ENCODE measurements at places on chromosomes 3 and 15.
A peak's percentile ranks its signal among the peaks of the same experiment; 100 is the strongest.

DNA sequence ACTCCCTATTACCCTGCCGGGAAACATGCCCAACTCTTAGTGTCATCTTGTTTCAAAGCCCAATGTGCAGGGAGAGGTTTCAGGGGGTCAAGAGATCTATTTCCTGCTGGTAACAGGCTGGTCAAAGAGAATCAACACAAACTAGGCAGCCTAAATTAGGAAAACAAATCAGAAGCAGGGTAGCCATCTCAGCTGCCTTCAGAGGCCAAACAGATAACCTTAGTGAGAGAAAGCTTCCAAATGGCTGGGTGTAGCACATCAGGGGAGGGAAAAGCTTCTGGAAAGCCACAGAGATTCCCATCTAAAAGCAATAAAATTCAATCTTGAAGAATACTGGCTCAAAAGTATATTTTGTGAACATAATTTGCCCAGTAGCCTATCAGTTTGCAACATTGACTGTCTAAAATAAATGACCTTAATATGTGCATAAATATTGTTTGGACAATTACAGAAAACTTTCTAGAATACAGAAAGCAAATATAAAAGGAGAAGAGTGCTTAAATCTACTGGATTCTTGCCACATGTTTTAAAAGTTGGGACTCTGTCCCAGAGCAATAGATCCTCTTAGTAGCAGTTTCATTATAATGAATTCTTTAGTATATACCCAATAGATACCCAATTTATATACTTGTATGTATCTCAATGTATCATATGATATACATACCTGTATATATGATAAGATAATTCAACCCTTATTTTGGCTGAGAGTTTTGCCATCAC lies 371.9 kb upstream of the RARB start:
- no peak for DNase-seq

GRCh38 chr15:77034695-77035489 lies 36.0 kb downstream of the TSPAN3 start:
- DNase-seq, result peak; percentile 61

- DNase-seq, result no peak
These were observed 128.6 kb downstream of the GSK3B start for GRCh38 chr3:119965692-119966091.

DNA sequence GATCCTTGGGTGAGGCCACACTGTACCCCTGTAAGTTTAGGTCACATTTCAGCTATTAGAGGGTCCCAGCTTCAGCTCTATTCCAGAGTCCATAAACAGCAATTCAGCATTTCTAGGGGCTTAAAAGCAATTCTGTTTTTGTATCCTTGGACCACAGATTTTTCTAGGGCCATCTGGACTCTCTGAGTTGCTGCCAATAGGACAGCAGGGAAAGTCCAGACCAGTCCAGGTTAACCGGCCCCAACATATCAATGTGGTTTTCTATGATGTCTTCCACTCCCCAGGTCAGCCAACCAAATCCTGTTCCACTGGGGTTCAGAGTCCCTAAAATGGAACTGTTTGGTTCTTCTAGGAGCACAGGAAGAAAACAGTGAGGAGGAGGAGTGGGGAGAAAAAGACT lies 40.0 kb downstream of the TYRO3 start:
- DNase-seq, result no peak

DNA sequence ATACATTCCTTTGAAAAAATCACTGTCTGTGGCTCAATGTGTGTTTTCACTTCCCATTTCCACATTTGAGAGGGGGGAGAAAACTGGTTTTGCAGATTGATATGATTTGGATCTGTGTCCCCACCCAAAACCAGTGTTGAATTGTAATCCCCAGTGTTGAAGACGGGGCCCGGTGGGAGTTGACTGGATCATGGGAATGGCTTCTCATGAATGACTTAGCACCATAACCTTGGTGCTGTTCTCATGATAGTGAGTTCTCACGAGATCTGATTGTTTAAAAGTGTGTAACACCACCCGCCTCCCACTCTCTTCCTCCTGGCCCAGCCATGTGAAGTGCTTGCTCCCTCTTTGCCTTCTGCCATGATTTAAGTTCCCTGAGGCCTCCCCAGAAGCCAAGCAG lies 16.1 kb downstream of the TMEM207 start:
- no peak for DNase-seq

DNA sequence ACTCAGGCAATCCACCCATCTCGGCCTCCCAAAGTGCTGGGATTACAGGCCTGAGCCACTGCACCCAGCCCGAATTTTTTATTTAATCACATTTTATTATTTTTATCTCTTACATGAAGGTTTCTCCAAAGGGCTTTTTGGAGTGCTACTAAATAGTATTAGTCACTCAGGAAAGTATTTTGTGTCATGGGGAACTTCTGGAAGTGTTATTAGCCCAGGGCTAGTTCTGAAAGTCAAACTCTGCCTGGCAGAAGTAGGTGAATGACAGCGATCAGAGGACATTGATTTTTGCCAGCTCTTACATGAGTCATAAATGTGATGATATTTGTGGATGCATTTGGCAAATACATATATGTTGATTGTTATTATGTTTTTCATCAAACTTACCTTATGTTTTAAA lies 48.7 kb downstream of the ZPLD1 start:
- no peak for DNase-seq

DNA sequence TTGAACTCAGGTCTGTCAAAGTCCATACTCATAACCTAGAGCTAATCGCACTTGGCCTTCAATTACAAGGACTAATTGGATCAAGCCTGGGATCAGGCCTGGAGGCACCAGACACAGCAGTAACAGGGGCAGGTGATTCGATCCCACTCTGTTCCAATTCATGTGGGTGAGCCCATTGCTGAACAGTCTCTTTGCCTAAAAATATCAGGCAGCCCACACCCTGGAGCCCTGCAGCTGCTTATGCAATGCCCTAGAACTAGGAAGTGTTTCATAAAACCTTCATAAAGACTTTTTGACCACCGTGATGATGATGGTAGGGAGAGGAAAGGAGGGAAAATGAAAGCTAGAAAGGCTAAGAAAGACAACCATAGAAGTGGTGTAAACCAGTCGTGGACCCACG lies 47.8 kb upstream of the NEO1 start:
- no peak for DNase-seq

- DNase-seq, result no peak
These were observed 36.5 kb upstream of the DUSP7 start for GRCh38 chr3:52092891-52093290.

- no peak for DNase-seq
These were observed 70.2 kb downstream of the TLE3 start for GRCh38 chr15:70027518-70027917.

GRCh38 chr3:165181556-165181955 lies 14.6 kb downstream of the SLITRK3 start:
- no peak for DNase-seq

DNA sequence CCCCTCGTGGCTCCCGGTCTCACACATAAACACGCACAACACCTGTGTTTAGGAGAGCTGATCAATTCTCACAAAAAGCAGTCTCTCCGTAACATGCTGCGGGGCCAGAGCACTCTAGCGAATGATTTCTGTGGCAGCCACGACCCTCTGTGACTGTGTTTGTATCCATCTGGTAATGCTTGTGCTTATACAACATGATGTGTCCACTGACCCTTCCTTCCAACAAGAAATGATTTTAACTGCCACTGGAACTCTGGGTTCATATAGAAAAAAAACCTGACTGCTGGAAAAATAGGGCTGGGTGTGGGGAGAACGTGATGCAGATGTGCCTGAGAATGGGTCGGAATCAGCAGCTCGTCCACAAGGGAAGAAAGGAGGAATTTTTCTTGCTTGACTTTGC lies 410.2 kb downstream of the GAP43 start:
- DNase-seq, result no peak

- DNase-seq, result no peak
These were observed 13.7 kb downstream of the FGF7 start for GRCh38 chr15:49436751-49437150.

DNA sequence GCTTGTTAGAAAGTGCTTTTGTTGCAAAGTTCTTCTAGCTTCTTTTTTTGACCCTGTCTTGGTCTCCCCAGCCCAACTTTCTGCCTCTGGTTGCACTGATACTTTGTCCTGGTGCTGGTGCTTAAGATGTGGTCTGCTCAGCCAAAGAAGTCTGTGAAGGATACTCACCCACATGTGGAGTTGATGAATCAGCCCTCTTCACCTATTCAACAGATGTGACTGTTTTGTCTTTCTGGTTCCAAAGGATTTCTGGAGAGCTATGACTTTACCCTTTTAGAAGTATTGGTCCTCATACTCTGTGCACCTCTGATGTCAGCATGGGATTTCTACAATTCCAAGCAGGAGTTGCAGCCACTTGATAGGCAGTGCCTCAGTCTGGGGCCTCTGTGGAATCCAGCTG lies 84.1 kb downstream of the PCCB start:
- DNase-seq, result no peak

DNA sequence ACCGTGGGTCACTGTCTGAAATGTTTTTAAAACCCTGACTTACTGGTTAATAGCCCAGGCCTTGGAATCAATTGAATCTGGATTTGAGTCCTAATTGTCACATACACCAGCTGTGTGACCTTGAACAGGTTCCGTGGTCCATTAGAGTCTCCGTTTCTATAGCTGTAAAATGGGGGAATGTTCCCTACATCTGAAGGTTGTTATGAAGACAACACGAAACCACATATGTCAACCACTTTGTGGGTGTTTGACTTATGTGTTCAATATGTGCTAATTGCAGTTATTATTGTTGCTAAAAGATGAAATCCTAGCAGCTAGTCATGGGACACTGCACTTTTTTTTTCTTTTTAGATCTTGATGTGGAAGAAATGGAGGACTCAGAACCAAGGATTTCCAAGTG lies 35.3 kb downstream of the ZBTB38 start:
- no peak for DNase-seq

DNA sequence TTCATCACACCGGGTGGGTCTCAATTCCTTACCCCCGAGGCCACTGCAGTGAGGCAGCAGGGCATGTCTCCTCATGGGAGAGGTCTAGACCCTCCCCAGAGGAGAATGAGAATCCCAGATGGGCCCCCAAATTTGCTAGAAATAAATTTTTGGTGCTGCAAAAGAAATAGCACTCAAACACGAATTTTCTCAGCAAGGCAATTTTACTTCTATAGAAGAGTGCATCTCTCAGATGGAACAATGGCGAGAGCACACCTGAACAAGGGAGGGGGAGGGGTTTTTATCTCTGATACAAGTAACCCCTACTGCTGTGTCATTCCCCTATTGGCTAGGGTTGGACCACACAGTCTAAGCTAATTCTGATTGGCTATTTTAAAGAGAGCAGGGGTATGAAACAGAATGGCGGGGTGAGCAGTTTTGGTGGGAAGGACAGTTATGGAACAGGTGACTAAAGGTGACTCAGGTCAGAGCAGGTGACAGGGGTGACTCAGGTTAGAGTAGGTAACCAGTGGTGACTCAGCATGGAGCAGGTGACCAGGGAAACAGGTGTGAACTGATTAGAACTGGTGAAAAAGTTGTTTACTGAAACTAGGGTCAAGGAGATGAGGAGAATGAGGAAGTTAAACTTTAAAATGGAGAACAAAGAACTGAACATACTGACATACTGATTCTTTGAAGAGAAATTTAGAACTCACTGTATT lies 93.0 kb upstream of the WNT7A start:
- DNase-seq, result no peak

DNA sequence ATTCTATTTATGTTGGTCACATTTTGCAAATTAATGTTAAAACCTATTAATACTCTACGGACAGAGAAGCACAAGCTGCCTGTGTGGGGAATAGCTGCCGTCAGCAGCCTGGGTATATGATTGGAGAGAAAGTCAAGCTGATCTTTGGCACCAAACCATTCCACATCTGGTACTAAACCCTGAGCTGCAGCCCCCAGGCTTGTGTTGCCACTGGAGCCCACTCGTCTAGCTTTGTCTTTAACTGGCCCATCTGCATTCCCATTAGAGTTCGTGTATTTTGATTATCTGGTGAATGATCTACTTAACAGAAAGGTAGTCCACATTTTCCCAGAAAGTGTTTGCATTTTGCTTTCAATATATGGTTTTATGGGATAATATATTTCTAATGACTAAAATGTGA lies 5.4 kb downstream of the NDUFB4 start:
- DNase-seq, result no peak

- DNase-seq, result no peak
These were observed 442.4 kb upstream of the BCHE start for GRCh38 chr3:166279636-166280035.

- no peak for DNase-seq
These were observed 508.0 kb downstream of the FOXP1 start for GRCh38 chr3:71075494-71075893.

GRCh38 chr15:63059075-63059474 lies 16.5 kb downstream of the TPM1 start:
- no peak for DNase-seq

DNA sequence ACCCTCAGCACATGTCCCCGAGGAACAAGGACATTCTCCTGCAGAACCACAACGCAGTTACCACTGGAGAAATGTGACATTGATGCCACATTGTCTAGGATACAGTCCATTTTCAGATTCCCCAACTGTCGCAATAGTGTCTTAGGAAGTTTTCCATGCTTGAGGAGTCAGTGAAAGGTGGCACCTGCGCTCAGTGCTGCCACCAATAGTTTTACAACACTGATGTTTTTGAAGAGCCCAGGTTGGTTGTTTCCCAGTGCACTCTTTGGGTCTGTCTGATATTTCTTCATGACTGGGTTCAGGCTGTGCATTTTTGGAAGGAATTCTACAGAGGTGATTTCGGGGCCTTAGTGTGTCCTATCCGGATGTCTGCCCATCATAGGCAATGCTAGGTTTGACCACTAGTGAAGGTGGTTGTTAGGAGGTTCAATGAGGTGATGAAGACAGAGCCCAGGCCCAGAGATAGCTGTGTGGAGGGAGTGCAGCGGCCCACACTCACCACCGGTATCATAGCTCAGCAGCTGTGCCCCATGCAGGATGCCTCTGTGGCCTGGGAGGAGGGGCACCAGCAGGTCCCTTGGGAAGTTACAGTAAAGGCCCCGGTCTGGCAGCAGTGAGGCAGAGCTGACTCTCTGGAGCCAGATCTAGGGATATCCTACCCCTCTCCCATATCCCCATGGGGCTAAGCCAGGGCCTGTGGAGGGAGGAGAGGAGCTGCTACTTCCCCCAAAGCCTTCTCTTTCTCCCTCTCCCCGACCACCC lies 96.6 kb downstream of the DNAJB8 start:
- DNase-seq, result no peak

DNA sequence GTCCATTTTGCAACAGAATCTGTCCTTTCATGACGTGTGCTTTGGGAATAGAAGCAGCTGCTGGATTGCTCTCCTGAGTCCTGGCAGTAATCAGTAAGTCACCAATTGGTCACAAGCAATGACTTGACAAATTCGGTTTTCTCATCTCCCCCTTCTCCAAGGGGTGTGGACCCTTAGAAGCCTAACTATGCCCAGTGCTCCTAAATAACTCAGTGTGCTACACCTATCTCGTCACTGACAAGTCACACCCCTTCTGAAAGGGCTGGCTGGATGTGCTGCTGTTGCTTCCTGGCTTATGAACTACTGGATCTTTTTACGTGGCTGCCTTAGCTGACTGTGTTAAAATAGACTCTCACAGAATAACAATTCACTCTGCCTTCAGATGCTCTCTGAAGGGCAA lies 1351.5 kb downstream of the ZPLD1 start:
- DNase-seq, result no peak

- no peak for DNase-seq
These were observed 878 bp downstream of the ISLR start for GRCh38 chr15:74174219-74174957.
